Erythroblast (primary cell): ENCODE measurements at places on chromosomes 16 and 17.

- no peak for DNase-seq
These were observed 230.4 kb downstream of the ZNF423 start for GRCh38 chr16:49625311-49626065.

DNA sequence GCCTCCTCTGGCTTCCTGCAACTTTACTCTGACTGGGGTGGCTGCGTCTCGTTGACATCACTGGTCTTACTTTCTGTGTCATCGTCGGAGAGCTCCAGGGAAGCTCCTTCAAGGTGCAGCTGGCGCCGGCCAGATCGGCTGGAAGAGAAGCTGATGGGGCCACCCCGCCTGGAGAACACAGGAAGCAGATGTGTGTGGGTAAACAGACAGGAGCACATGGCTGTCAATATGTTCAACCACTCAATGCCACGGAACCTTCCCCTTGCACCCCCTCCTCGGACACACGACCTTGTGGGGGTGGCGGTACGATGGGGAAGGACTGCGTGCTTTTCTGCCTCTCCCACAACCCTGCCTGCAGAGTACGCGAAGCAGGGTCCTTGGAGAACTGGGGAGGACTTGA lies 40.1 kb downstream of the NDEL1 start:
- DNase-seq = no peak

DNA sequence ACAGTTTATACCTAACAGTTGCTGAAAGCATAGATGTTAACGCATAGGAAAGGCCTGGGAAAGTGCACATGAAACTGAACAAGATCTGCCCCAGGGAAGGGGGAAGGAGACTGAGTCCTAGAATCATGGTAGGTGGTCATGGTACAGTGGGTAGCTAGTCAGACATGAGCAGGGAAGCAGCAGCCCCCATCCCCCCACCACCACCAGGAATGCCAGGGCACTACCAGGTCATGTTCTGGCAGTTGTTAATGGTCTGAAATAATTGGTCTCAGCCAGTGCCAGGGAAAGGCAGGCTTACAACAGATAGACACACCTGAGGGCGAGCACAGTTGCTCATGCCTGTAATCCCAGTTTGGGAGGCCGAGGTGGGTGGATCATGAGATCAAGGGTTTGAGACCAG lies 185.2 kb downstream of the CPPED1 start:
- DNase-seq = no peak

GRCh38 chr17:3032258-3033247 lies 30.9 kb downstream of the OR1D5 start:
- DNase-seq = no peak

DNA sequence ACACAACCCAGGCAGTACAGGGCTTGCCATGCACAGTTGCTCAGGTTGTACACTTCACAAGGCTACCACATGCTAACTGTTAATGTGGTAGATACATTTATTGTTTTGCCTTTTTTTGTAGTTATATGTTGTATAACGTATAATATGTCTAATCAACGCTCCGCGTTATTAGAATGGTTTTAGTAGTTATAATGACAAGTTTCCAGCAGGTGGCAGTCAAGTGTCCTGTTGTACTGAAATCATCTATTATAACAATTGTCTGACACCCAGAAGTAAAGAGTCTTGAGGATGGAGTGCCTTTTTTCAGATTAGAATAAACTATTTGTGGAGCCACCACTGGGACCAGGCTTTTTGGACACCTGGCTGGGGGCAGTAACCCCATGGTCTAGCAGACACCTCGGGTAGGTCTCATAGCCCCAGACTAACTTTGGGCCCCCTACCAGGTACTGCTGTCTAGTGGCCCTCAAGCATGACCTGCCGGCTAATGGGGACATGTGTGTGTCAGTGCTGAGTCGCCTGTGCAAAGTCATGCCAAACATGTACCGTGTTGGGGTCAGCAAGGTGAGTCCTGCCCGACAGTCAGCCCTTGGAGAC lies 32.8 kb downstream of the MYO15A start:
- DNase-seq = peak; percentile 75

DNA sequence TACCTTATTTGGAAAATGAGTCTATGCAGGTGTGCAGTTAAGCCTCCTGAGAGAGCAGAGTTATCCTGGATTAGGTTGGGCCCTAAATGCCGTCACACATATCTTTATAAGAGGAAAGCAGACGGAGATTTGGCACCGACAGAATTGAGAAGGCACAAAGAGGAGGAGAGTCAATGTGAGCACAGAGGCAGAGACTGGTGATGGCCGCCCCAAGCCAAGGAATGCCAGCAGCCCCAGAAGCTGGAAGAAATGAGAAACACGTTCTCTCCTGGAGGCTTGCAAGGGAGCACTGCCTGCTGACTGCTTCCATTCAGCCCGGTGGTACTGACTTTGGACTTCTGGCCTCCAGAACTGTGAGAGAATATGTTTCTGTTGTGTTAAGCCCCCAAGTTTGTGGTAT lies 3.2 kb downstream of the SLC46A1 start:
- no peak for DNase-seq
